ENCODE measurements at places on chromosomes 12 and 14.

DNA sequence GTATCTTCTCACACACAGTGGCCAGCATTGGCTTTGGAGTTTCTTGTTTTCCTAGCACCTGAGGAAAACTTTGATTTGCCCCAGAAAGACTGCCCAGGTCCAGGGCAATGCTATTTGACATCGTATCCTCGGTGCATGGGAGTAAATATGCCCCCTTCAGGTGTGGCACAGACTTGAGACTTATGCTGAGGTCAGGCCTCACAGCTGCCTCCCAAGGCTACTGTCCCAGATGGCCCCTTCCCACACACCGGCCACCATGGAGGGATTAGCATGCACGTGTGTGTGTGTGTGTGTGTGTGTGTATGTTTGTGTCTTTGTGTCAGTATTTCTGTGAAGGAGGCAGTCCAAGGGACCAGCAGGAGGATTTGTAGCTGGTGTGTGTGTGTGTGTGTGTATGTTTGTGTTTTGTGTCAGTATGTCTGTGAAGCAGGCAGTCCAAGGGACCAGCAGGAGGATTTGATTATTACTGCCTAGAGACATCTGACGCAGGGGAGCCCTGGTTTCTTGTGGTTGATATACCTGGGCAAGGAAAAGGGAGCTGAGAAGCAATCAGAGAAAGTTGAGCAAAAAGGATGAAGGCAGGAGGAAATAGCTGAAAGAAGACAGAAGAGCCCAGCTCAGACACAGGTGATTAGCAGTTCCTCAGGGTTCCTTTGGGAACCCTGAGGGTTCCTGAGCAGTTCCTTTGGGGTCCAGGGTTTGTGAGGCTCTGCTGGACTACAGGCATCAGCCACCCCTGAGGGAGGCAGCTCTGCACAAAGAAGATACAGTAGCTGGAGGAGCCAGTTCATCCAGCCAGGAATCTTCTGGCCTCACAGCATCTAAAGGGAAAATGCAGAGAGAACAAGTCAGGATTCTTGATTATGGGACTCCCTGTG, 42.2 kb downstream of the COX16 start:
- DNase-seq, result no peak

DNA sequence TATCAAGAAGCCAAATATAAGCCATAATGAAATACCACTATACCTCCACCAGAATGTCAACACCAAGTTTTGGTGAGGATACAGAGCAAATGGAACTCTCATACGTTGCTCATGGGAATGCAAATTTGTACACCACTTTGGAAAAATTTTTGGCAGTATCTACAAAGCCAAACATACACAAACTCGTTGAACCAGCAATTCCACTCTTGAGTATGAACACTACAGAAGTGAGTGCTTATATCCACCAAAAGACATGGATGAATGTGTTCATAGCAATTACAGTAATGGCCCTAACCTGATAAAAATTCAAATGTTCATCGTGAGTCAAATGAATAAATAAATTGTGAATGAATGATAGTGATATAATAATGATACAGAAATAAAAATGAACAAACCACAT, 24.8 kb downstream of the C12orf71 start:
- DNase-seq, result no peak

DNA sequence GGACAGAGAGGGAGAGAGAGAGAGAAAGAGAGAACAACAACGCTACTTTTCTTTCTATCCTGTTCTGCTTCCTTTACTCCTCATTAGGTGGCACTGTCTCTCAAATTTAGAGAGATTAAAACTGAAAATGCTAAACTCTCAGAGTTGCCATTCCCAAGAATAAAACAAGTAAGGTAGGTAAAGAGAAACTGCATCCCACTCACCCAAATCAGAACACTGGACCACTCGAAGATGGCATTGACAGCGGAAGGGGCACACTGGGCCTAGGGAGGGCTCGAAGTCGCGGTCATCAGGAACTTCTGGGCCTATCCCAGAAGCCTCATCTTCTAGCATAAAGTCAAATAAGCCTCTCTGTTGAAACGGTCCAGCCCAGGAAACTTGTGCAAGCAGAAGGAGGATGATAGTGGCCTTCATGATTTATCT, 4.5 kb downstream of the DCN start:
- DNase-seq, result no peak

- DNase-seq, result no peak
Measured at GRCh38 chr14:29734732-29735131, 192.9 kb downstream of the PRKD1 start.

DNA sequence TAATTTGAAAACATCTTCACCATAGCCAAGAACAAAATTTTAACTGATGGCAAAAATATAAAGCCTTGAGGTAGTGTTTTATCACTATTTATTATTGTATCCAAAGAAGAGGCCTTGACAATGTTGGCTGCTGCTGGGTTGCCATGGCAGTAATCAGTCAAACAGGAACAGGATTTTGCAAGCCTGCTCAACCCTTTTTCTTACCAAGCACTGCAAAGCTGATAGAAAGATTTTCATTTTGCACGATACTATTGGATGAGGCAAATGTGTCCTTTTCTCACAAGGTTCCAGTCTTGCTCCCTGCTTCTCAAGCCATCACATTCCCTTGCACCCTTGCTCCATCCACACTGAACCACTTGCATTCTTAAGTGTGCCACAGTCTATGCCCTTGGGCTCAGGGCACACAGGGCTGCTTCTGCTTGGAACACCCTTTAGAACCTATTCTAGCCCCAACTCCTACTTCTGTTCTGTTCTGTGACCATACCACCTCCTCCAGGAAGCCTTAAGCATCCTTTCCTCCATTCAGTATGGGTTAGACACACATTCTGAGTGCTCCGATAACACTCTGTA, 76.5 kb upstream of the AMIGO2 start:
- DNase-seq, result no peak

GRCh38 chr14:100599981-100600380, 12.8 kb upstream of the BEGAIN start:
- DNase-seq, result no peak

GRCh38 chr14:51929166-51929565, 60.2 kb upstream of the RTRAF start:
- no peak for DNase-seq

DNA sequence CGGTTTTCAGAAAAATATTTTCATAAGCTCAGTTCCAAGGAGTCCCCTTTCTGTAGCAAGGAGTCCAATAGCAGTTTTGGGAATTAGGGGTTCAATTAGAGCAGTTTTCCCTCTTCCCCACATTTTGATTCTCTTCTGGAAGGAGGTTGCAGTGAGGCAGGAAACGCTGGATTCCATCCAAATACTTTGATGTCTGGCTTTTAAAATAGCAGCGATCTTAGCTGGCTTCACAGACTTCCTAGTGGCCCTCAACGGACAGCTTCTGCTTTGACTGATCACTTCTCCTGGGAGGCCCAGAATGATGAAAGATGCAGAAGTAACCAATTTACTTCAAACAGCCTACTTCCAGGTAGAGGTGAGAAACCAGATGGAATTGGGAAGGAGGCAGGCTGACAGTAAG, 63.1 kb downstream of the C12orf75 start:
- no peak for DNase-seq

DNA sequence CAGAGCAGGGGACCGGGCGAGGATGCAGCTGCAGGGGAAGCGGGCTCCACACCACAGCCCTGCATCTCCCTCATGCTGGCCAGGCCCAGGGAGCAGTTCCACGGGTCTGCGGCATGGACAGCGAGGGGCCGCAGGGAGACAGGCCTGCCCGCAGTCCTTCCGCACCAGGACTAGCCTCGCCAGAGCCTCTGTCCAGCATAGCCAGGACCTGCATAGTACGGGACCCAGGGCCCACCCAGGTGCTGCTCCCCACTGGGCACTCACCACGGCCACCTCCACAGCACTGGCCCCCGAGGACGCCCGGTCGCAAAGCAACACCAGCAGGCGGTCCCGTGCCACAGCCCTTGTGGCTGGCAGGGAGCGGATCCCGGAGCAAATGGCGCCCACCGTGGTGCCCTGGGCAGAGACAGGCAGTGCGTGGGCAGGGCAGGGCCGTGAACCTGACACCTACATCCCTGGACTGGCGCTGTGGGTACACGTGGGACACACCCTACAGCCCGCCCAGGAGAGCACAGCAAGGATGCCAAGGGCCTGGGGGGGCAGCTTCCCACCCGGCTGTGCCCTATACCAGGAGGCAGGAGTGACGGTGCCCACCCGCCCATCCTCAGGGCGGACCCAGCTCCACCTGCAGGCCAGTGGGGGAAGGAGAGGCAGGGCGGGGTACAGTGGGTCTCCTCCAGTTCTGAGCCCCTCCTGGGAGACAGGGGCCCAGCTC, 23.8 kb downstream of the JAG2 start:
- no peak for DNase-seq

DNA sequence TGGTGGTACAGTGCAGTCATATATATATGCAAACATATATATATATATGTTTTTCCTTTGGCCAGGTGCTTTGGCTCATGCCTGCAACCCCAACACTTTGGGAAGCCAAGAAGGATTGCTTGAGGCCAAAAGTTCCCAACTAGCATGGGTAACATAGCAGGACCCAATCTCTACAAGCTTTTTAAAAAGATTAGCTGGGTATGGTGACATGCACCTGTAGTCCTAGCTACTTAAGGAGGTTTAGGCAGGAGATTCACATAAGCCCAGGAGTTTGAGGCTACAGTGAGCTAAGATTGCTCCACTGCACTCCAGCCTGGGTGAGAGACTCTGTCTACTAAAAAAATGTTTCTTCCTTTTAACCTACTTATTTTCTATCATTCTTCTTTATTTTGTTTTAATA, 10.2 kb downstream of the PZP start:
- DNase-seq, result no peak

DNA sequence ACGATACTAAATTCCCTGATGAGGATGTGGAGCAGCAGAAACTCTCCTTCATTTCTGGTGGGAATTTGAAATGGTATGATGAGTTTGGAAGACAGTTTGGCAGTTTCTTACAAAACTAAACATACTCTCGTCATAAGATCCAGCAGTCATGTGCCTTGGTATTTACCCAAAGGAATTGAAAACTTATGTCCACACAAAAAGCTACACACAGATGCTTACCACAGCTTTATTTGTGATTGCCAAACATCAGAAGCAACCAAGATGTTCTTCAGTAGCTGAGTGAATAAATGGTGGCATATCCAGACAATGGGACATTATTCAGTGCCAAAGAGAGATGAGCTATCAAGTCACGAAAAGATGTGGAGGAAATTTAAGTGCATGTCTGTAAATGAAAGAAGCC, 10.7 kb upstream of the APOLD1 start:
- no peak for DNase-seq

GRCh38 chr14:53380052-53380866, 227.1 kb upstream of the DDHD1 start:
- no peak for DNase-seq

DNA sequence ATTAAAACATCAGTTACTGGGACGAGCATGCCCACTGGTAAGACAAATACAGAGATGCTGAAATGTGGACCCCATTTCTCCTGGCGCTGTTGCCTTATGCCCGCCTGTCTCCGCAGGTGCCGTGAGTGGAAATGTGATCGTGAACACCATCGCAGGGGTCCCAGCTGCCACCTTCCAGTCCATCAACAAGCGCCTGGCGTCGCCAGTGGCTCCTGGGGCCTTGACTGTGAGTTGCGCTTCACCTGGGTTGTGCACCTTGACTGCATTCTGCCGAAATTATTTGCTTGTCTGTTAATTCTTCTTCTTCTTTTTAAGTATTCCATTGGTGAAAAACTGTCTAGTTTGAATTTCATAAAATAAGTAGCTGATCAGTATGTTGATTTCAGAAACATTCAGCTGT, 89.1 kb downstream of the DDX51 start:
- no peak for DNase-seq

GRCh38 chr14:66965831-66966230, 223.4 kb upstream of the GARIN2 start:
- no peak for DNase-seq

- DNase-seq, result no peak
Measured at GRCh38 chr14:71563492-71564153, 368.6 kb upstream of the RGS6 start.

DNA sequence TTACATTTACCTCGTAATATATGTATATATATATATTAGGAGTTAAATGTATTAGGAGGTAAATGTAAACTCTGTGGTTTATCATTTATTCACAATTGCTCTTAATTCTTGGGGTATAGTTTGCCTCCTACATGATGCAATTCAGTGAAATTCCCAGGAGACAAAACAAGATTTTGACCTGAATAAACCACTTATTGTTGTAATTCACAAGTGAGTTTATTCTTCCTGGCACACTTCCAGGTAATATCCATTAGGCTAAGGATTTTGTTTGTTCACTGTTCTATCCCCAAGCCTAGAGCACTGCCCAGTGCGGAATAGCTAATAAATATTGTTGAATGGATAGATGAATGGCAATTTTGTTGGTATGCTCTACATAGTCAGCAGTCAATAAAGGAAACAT, 3.0 kb downstream of the SMIM10L1 start:
- DNase-seq, result no peak

GRCh38 chr14:100028990-100029677, 36.1 kb upstream of the EVL start:
- DNase-seq, result no peak

GRCh38 chr12:110091136-110091711, 32.9 kb upstream of the IFT81 start:
- DNase-seq, result no peak

DNA sequence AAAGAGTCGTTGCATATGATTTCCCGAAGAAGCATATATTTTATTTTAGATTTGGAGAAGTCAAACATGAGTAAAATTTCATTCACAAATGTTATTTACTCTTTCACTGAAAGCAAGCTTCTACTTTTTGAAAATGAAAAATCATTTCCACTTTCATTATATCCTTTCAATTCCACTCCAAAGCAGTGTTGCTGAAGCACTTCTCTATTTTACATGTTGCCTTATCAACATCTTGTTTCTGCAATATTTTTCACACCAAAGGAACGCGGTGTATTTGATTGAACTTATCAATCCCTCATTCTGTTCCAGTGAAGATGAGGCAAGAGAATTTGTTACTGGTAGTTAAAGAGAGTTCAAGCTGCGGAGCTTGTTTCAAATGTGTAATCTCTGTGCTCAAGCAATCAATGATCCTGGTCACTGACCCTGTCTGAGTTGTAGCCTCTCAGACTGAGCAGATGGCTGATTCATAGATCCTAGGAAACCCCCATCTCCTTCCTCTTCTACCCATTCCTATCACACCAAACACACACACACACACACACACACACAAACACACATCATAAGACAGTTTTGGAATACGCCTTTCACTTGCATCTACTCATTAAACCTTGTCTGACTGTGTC, 236.2 kb upstream of the FLRT2 start:
- DNase-seq, result no peak

- DNase-seq, result no peak
Measured at GRCh38 chr14:21352587-21352986, 31.2 kb downstream of the SUPT16H start.

GRCh38 chr14:68487805-68488590, 304.9 kb downstream of the ZFP36L1 start:
- no peak for DNase-seq

- DNase-seq, result no peak
Measured at GRCh38 chr14:87994974-87995373, 2.0 kb upstream of the GALC start.
